ENCODE measurements at places on chromosomes 7 and 10.

- no peak for DNase-seq
These were observed 122.9 kb upstream of the NRBF2 start for GRCh38 chr10:63010203-63010602.

DNA sequence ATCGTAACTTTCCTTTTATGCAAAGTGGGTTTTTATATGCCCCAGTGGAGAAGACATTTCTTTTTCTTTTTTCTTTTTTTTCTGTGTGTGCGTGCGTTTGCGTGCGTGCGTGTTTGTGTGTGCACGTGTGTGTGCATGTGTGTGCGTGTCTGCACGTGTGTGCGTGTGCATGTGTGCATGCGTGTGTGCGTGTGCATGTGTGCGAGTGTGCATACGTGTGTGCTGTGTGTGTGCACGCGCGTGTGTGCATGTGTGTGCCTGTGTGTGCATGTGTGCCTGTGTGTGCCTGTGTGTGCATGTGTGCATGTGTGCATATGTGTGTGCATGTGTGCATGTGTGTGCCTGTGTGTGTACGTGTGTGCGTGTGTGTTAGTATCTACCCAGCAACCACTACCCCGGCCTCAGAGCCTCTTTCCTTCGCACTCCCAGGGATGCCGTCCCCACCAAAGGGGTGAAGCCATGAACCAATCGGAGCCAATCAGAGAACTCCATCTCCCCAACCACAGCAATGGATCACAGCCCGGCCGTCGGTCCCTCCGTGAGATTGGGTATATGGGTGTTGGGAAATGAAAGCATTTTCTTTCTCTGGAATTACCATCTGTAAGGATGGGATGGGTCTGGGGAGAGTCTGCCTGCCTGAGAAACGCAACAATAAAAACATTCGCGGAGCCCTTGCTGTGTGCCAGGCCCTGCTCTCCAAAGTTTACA lies 92.3 kb downstream of the ELFN1 start:
- no peak for DNase-seq

DNA sequence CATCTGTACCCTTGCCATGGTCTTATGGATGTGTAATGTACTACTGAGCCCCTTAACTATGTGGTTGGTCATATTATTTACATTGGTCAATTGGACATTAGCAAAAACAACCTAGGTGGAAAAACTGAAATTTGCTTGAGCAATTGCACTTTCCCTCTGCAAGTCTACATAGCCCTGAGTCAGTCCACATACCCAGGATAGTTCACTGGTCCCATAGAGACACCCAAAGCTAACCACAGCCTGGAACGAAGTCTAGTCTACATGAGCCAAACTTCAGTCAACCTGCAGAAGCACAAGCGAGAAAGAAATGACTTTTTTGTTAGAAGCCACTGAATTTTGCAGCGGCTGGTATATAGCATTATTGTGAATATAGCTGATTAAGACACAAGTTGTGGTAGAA lies 37.6 kb upstream of the COL1A2 start:
- DNase-seq: no peak

DNA sequence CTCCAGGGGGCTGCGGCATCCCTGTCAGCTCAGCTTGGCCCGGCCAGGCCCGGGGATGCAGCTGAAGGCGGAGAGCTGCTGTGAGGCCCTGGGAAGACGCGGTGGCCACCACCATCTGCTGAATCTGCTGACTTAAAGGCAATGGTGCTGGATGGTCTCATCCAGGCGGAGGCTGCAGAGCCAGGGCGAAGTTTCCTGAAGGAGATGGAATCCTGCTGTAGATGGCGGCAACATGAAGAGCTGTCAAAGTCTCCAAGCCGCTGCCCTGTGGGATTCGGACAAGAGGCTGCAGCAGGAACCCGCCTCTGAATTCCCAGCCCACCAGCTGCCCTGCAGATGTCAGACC lies 200.1 kb downstream of the PTPRN2 start:
- no peak for DNase-seq

DNA sequence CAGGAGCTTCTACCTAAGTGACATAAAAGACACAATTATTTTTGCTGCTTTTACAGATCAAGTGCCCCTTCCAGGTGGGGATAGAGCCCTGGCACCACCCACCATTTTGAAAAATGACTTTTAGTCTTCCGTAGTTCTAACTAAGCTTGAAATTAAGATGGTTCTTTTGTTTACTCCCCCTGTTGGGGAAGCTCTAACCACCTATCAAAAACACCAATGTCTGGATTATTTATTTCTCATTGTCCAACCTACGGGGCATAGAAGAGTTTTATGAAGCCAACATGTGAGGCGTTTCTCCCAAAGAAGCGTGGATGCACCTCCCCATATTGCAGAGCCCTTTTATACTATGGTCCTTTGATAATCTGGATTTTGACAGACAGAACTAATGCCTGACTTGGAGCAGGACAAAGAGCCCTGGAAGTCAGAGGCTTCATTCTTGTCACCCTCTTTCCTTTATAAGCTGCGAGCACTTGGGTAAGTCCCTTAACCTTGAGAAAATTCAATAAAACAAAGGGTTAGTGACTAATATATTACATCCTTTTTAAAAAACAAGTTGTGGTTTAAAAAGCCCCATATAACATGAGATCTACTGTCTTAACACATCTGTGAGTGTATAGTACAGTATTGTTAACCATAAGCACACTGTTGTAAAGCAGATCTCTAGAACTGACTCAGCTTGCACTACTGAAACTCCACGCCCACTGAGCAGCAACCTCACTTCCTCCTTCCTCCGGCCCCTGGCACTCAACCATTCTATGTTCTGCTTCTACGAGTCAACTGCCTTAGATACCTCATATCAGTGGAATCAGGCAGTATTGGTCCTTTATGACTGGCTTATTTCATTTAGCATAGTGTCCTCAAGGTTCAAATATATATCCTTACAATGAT lies 67.5 kb downstream of the ATXN7L1 start:
- DNase-seq: peak; percentile 10
